ENCODE measurements at places on chromosomes 11 and 22. TPM values are rescaled to one million over a fixed set of nuclear protein-coding genes. Genes with fewer than 3 reads are reported as not detected.

- DNase-seq, result no peak
Measured at GRCh38 chr11:38208951-38209350, 1610.9 kb upstream of the RAG2 start.

APOL4 gene
- 3.2 TPM for total RNA-seq

C11orf65 gene
- not detected for total RNA-seq

- DNase-seq, result no peak
Measured at GRCh38 chr22:45098056-45098455, 65.7 kb upstream of the NUP50 start.

All from adrenal gland (tissue), 19 donors.